ENCODE measurements at places on chromosomes 11 and 22.

DNA sequence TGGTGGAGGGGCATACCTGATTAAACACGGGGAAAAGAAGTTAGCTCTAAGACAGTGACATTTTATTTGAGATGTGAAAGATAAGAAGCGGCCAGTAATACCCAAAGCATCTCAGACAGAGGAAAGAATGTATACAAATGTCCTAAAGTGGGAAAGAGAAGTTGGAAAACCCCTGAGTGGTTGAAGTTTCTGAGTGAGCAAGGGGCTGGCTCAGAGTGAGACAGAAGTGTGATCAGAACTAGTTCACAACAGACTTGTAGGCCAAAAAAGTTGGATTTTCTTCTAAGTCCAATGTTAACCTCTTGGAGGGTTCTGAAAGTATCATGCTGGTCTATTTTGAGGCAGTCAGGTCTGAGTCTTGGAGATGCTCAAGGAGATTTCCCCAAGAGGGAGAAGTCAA is 608.7 kb downstream of the SOX6 start:
- no peak overlapping the region for H3K4me3 ChIP-seq
- no peak overlapping the region for H3K27ac ChIP-seq
- H3K4me1 ChIP-seq: no peaks in the 10 kb centered on the region
- no peaks in the 10 kb centered on the region for H3K27me3 ChIP-seq
- H3K36me3 ChIP-seq: no peaks in the 10 kb centered on the region

- no peak for DNase-seq
- H3K27ac ChIP-seq: no peak overlapping the region
- no peaks in the 10 kb centered on the region for H3K36me3 ChIP-seq
- peaks cover 73% of the 10 kb centered on the region for H3K27me3 ChIP-seq
- H3K4me1 ChIP-seq: peaks cover 3% of the 10 kb centered on the region
- no peak overlapping the region for H3K4me3 ChIP-seq
Measured at GRCh38 chr22:49727881-49728569, 99.6 kb downstream of the BRD1 start.

DNA sequence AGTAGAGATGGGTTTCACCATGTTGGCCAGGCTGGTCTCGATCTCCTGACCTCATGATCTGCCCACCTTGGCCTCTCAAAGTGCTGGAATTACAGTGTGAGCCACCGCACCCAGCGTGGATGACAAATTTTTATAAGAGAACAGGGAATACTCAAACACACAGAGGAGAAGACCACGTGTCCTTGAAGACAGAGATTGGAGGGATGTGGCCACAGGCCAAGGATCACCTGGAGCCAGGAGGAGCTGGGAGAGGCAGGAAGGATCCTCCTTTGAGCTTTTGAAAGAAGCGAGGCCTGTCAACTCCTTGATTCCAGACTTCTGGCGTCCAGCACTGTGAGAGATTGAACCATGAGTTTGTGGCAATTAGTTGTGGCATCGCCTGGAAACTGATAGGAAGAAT is 1049.5 kb downstream of the TBC1D22A start:
- DNase-seq: no peak
- H3K4me3 ChIP-seq: no peak overlapping the region
- peaks cover 9% of the 10 kb centered on the region for H3K27me3 ChIP-seq

- no peak overlapping the region for H3K4me3 ChIP-seq
- H3K27me3 ChIP-seq: peaks cover 81% of the 10 kb centered on the region
- H3K36me3 ChIP-seq: no peaks in the 10 kb centered on the region
- no peaks in the 10 kb centered on the region for H3K4me1 ChIP-seq
Measured at GRCh38 chr22:39627865-39628562, 57.5 kb downstream of the CACNA1I start.
